ENCODE measurements at places on chromosomes 16 and 17.

DNA sequence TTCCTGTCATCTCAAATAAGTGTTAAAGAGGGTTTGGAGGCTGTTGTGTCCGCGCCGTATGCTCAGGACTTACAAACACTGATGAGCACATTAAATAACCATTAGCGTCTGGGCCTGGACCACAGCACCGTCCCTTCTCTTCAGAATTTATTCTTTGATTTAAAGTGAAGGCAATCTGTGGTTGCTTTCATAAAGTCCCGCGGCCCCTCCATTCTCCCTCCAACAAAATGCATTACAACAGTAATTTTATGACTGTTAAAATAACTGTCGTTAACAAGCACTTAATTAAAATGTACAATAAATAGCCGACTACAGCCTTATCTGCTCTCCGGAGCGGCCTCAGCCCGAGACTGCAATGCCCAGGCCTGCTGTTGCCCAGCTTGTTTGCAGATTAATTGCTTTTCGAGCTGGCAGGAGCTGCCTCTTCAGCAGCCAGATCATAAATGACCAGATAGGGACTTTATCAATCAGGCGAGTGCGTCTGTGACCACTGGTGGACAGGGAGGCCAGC is 30.6 kb upstream of the IRX3 start:
- DNase-seq: no peak

GRCh38 chr16:87555647-87556046 is 46.7 kb upstream of the JPH3 start:
- DNase-seq: no peak

DNA sequence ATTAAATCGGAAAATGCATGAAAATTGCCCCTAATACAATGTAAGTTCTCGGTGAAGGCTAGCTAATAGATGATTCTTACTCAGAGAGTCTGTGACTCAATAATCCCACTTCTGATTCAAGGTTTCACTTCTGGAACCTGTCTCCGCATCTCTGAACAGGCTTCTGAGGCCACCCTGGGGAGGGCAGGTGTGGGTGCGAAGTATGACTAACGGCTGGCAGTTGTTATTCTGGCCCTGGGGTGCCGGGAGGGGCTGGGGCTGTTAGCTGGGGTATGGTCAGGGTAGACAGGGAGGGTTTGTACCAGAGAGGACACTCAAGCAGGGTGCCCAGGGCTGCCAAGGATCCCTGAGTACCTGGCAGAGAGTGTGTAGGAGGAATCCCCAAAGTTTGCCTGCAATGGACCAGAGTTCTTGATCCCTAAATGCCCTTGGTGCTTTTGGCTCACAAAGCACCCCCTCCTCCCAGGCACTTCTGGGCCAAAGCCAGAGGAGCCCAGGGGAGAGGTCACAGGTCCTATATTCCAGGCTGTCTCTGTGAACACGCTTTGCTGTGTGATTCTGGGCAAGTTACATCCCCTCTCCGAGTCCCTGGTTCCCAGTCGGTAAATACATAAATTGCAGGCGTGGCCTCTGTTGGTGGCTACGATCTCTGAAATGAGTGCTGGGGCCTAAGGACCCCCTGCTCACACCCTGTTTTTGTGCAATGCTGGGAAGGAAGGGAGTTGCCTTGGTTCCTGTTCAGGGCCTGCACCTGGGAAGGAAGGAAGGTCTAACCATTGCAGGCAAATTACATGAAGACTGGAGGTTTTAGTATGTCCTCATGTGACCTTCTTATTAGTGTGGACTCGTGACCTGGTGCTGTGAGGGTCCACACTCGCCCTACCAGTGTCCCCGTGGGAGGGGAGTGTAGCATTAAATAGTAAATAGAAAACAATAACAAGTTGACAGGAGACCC is 49.9 kb upstream of the CPNE2 start:
- no peak for DNase-seq

DNA sequence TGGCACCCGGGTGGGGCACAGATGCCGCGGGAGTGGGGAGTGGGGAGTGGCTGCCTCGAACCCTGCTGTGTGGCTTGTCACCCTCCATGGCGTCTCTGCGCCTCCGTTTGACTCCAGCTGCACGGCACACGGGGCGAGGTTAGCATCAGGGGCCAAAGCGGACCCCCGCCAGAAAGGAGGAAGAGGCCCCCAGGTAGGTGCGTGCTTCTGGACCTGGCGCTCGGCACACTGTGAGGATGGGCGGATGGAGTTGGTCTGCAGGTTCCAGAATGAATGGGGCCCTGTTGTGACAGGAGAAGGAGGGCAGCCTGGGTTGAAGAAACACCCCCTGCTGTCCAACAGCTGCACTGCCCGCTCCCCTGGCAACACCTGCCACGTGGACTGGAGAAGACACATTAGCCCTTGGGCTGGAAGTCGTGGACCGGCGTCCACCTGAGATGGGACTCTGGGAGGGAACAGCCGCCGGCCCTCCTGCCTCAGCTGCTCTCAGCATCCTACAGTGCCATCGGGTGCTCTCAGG is 9.4 kb upstream of the FASN start:
- no peak for DNase-seq

GRCh38 chr17:49259663-49260010 is 29.1 kb upstream of the PHOSPHO1 start:
- DNase-seq: no peak

Measured in AG09319 (cell line).